Kidney tubule cell (primary cell): ENCODE measurements at places on chromosomes 2 and 18.

GRCh38 chr2:26605999-26606846 lies 34.9 kb downstream of the CIB4 start:
- DNase-seq: no peak

DNA sequence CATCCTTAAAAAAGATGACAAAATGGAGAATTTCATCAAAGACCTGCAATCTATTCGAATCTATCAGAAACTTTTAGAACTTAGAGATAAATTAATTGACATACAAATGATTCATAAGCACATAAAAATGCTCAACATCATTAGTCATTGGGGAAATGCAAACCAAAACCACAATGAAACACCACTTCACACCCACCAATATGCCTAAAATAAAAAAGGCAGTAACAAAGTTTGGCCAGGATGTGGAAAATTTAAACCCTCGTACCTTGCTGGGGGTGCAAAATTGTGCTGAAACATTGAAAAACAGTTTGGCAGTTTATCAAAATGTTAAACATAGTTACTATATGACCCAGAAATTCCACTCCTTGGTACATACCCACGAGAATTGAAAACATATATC lies 11.5 kb upstream of the EIF2AK3 start:
- peak; percentile 56 for DNase-seq

DNA sequence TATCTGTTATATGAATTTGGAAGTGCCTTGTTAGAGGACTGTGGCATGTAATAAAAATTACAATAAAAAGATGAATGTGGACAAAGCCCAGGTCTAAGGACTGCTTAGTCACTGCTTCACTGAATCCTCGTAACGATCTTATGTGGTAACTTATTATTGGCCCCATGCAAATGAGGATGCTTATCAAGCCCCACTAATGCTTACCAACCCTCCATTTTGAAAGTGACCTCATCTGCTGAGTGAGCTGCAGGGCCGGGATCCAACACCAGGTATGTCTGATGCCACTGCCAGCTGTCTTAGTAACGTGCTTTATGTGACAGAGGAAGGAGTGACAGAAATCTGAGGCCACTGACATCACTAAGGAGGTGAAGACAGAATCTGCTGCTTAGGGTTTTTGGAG lies 65.3 kb upstream of the CCDC85A start:
- DNase-seq: no peak

DNA sequence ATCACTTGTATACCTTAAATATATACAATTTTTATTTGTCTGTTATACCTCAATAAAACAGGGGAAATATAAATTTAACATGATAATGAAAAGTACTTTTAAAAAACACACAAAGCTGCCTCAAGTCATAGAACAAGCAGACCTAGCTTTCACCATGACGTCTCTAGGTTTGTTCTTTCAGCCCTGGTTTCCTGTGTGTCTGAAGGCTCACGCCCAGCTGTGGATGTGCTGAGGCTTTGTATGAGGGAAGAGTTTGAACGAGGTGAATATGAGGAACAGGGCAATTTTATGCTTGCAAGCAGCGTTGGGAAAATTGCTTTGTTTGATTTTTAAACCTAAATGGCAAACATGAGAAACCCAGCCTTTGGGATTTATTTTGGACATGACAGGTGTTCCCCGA lies 15.3 kb downstream of the SH3RF3 start:
- DNase-seq: no peak

DNA sequence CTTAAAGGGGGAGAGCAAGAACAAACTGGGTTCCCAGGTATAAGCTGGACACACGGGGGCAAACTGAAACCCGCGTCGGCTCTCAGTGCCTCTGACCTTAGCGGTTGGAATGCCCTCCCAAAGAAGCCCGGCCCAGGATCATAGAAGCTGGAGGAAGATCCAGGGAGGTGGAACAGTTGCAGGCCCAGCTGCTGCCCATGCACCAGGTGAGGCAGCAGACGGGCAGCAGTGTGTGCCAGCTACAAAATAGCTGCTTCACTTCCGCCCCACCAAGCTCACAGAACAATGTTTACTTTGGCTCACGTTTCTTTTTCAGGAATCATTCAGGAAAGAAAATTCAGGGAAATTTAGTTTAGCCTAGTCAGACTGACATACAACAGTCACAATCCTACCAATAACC lies 3.9 kb upstream of the ERMN start:
- DNase-seq: peak; percentile 57

DNA sequence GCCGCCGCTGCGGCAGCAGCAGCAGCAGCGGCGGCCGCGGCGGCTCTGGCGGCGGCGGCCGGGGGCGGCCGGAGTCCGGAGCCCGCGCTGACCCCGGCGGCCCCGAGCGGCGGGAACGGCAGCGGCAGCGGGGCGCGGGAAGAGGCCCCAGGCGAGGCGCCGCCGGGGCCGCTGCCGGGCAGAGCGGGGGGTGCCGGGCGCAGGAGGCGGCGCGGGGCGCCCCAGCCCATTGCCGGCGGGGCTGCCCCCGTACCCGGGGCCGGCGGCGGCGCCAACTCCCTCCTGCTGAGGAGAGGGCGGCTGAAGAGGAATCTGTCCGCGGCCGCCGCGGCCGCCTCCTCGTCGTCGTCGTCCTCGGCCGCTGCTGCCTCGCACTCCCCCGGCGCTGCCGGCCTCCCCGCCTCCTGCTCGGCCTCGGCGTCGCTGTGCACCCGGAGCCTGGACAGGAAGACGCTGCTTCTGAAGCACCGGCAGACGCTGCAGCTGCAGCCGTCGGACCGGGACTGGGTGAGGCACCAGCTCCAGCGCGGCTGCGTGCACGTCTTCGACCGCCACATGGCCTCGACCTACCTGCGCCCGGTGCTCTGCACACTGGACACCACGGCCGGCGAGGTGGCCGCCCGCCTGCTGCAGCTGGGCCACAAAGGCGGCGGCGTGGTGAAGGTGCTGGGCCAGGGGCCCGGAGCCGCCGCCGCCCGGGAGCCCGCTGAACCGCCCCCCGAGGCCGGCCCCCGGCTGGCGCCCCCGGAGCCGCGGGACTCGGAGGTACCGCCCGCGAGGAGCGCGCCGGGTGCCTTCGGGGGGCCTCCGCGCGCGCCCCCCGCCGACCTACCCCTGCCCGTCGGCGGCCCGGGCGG lies 646 bp downstream of the PHLPP1 start:
- DNase-seq: peak; percentile 80

- no peak for DNase-seq
Measured at GRCh38 chr18:582465-582864, 2.3 kb downstream of the CETN1 start.

GRCh38 chr2:174337337-174338146 lies 2.8 kb downstream of the SP9 start:
- DNase-seq: peak; percentile 30

DNA sequence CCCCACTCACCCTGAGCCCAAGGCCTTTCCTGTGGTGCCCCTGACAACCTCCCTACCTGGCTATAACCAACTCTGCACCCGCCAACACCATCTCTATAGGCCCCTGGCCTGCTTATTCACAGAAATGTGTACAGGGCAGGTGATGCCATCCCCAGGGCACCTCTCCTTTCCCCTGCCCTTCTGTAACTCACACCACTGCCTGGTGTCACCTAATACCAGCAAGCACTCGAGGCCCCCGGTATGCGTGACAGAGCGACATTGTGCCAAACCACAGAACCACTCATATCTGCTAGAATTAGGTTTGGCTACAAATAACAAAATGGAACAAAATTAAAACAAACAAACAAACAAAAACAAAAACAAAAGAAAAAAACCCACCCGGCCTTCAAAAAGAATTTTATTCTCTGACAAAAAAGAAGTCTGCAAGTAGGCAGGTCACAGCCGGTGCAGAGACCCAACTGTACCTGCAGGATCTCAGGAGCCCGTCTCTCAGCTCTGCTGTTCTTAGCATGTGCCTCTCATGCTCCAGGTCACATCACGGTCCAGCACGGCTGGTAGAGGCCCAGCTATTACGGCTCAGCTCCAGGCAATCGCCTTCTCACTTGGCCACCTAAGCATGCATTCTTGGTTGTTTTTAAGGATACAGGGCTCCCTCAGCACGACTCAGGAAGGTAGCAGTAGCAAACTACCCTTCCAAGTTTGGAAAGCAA lies 51.4 kb downstream of the FAM178B start:
- DNase-seq: no peak

DNA sequence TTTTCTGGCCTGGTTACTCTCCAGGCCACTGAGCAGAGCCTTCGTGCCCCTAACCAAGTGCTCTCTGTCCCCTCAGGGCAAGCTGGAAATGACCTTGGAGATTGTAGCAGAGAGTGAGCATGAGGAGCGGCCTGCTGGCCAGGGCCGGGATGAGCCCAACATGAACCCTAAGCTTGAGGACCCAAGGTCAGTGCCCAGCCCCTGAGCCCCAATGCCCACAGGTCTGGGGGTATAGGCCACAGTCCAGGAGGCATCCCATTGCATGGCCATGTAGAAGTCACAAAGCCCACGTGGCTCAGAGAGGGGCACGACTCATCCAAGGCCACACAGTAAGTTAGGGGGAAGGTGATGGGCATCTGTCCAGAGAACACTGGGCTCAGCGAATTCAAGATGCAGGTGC lies 227.6 kb downstream of the DYSF start:
- DNase-seq: no peak

- no peak for DNase-seq
Measured at GRCh38 chr2:83795777-83796176, 663.3 kb downstream of the SUCLG1 start.

DNA sequence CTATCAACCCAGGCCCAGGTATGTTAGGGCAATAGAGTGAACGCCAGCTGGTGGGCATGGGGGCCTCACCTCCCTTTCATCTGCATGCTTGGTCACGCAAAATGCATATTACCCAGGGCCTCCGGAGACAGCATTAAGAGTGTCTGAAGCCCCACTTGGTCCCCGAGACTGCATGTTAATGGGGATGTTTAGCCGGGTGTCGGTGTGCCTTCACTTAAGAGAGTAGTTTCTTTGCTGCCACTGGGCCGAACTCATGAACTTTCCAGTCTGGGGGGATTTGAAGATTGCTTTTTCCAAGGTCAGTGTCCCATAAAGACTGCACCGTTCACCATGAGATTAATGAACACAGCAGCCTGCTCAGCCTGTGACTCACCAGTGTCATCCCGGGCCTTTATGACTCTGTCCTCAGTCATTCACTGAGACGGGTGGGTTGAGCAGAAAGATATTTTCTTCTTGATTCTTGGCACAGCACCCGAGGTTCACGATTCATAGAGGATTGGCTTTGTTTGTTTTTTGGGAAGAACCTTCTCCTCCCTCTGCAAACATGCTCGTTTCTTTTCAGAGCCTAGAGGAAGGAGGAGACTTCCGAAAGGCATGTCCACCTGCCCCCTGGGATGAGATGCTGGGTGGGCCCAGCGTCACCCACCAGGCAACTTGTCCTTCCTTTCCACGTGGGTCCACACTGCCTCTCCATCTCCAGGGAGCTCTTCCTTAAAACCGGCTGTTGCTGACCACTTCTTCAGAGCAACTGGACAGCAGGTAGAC lies 199.1 kb downstream of the GLI2 start:
- peak; percentile 95 for DNase-seq

GRCh38 chr2:80517316-80517715 lies 212.8 kb upstream of the LRRTM1 start:
- no peak for DNase-seq

DNA sequence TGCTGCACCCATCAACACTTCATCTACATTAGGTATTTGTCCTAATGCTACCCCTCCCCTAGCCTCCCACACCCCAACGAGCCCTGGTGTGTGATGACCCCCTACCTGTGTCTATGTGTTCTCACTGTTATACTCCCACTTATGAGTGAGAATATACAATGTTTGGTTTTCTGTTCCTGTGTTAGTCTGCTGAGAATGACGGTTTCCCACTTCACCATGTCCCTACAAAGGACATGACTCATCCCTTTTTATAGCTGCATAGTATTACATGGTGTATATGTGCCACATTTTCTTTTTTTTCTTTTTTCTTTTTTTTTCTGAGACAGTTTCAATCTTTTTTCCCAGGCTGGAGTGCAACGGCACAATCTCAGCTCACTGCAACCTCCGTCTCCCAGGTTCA lies 284.1 kb upstream of the CYP26B1 start:
- no peak for DNase-seq

DNA sequence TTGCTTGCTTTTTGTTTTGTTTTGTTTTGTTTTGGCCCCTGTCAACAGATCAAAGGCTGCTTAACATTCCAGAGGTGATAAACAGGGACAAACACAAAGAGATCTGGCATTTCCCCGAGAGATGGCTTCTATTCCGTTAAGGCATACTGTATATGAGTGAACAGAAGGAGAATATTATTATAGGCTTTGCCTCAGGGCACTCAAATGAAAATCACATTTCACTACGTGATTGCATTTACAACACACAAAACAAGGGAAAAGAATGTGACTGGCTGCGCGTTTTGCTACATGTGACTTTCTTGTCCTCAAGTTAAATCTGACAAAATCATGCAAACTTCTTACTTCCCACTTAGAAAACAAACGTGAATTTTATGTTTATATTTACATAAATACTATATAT lies 1037.9 kb upstream of the DDX18 start:
- no peak for DNase-seq

- no peak for DNase-seq
Measured at GRCh38 chr2:156099382-156099781, 233.1 kb downstream of the NR4A2 start.

DNA sequence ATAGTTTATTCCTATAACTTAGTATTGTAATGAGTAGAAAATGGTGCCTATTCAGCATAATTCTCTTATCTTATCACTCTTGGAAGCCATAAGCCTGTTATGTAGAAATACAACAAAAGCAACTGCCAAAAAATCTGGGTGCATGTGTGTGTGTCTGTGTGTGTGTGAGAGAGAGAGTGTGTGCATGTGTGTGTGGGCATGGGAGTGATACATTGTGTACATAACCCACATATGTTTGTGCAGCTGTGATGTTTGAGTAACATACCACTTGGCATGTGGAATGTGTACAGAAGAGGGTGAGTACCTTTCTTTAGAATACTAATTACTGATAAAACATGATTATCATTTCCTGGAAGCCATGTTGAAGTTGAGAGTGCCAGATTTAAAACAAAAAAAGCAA lies 642.3 kb upstream of the SYT4 start:
- no peak for DNase-seq

DNA sequence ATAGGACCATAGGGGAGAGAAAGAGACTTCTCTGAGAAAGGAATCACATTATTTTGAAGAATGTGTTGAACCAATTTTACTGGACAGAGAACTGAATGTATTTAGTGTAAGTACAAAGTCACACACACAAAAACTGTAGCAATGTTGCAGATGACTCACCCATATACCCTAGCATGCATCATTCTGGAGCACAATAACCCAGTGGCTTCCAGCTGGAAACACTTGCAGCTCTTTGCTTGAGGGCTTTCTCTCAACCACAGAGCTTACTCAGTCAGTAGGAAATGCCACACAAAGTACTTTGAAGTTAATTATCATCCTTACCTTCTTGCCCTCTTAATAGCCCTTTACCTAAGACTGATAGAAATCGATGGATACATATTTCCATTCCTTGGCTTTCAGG lies 760.0 kb upstream of the FSHR start:
- DNase-seq: peak; percentile 92

GRCh38 chr2:215876139-215876936 lies 137.0 kb downstream of the MREG start:
- no peak for DNase-seq

DNA sequence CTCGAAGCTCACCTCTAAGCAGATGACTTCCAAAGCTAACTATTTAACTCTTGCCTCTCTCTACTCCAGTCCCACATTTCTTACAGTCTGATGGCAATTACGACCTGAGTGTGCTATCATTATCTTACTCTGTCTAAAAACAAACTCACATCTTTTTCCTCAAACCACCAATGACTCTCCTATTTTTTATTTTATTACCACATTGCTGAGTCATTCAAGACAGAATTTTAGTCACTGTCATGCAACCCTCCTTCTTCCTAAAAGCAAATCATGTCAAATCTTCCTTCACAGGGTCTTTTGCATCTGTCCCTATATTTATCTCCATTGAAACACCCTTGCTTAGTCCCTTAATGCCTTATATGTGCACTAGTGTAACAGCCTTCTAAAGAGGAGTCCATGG lies 34.6 kb upstream of the C2orf15 start:
- peak; percentile 4 for DNase-seq
